ENCODE measurements at places on chromosomes 5 and 9.

- DNase-seq: no peak
Measured at GRCh38 chr9:99030092-99030511, 74.8 kb upstream of the TGFBR1 start.

DNA sequence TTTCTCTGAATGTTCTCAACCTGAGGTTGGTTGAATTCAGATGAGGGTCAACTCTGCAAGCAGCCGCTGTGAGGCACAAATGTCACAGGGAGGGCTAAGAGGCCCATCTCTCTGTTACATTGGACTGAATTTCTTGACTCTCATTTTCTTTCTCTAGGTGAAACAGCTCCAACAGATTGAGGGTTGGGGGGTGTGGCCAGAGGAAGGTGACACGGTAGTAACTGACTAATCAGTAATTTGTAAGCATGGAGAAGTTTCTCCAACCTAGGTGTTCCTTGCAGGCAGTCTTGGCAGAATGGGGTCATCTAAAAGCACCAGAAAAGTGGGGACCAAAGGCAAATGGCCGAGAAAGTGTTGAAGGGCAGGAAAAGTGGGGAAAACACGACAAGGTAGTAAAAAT, 16.8 kb downstream of the CCT5 start:
- no peak for DNase-seq

DNA sequence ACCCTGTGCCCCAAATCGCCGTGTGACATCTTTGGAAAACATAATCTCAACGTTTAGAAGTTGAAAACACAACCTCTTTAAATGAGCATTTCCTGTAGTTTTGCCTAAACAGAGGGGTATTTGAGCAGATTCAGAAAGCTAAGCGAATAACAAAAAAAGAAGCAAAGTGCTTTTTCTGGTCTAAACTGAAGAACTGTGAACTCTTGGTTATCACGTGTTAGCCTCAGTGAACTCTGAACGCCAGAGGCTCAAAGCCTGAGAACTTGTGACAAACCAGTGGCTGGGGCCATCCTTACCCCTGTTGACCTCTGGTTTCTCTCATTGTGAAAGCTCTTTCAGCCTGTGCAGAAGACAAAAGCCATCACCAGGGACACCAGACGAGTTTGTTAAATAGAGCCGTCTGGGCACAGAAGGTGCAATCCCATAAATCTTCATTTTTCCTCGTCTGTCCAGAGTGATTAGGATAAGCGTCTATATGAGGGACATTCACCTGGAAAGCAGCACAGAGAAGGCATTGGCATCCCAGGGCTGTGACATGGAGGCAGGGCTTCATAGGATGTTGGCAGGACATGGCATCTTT, 61.4 kb upstream of the ICE1 start:
- peak; percentile 13 for DNase-seq

DNA sequence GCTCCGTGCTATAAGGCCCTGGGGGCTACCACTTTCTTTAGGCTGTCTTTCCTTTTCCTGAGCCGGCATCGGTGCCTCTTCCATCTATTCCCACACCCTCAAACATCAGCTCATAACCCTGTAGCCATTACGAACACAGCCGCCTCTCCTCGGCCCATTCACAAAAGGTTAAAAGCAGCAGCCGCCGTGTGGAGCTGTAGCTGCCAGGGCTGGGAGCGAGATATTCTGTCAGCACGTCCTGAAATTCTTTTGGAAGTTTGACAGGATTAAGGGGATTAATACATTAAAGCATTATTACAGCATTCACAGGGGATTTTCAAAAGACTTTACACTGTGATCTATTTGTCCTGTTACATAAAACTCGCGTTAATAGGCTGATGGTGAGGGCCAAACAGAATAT, 428.2 kb downstream of the CDK5RAP2 start:
- no peak for DNase-seq

DNA sequence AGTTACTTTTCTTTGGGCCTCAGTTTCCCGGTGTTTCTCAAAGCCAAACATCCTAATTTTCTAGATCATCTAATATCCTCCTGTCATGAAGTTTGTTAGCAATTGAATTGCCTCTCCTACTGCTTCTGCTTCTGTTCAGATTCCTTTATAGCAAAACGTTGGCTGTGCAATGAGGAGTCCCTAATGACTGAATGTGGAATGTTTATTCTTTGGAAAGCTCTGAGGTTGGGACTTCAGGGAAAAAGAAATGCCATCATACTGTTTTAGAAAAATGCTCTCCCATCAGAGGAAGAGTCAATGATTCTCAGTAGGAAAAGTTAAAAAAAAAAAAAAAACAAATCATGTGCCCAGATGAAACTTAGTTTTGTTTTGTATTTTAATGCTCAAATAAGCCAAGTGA, 268.7 kb upstream of the PAPPA start:
- DNase-seq: no peak

DNA sequence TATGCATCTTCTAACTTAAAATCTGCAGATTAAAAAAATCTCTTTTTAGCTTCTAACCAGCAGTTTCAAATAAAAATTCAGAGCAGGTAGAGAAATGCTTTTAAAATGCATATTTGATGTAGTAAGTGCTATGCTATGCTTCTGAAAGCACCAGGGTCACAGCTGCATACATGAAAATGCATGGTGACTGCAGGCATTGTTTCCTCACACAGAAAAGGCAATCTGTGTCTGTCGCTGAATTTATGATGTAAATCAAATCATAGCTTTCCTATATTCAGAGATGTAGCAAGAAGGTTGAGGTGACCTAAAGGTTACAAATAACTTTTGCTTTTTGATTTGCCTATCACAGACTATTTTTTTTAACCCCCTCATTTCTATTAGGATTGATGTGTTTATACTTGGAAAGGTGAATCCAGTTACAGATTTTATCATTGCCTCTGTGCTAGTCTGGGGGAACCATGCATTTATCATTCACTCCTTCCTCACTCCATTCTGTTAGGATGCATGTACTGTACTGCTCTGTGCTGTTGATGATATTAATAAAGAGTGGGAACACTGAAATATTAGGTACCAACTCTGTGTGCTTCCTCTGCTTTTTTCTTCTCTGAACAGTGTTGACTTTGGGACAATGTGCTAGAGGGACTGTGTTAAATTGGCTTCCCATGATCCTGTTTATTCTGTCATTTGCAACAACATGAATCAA, 65.6 kb downstream of the FOCAD start:
- no peak for DNase-seq

Measured in HuH-7.5 (cell line).